ENCODE measurements at places on chromosomes 13 and 19.

DNA sequence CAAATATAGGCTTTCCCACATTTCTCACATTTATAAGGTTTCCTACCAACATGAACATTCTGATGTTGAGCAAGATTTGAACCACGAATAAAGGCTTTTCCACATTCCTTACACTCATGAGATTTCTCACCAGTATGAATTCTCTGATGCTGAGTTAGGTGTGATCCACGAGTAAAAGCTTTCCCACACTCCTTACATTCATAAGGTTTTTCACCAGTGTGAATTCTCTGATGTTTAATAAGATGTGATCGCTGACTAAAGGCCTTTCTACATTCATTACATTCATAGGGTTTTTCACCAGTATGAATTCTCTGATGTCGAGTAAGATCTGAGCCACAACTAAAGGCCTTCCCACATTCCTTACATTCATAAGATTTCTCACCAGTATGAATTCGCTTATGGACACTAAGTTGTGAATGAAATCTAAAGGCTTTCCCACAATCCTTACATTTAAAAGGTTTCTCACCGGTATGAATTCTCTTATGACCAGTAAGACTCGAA, 19.0 kb downstream of the ZNF790 start:
- H3K4me1 ChIP-seq, result no peaks in the 10 kb centered on the region
- H3K4me3 ChIP-seq, result no peak overlapping the region
- H3K36me3 ChIP-seq, result peaks cover 19% of the 10 kb centered on the region
- no peak overlapping the region for H3K27ac ChIP-seq
- H3K27me3 ChIP-seq, result no peaks in the 10 kb centered on the region
- DNase-seq, result no peak

DNA sequence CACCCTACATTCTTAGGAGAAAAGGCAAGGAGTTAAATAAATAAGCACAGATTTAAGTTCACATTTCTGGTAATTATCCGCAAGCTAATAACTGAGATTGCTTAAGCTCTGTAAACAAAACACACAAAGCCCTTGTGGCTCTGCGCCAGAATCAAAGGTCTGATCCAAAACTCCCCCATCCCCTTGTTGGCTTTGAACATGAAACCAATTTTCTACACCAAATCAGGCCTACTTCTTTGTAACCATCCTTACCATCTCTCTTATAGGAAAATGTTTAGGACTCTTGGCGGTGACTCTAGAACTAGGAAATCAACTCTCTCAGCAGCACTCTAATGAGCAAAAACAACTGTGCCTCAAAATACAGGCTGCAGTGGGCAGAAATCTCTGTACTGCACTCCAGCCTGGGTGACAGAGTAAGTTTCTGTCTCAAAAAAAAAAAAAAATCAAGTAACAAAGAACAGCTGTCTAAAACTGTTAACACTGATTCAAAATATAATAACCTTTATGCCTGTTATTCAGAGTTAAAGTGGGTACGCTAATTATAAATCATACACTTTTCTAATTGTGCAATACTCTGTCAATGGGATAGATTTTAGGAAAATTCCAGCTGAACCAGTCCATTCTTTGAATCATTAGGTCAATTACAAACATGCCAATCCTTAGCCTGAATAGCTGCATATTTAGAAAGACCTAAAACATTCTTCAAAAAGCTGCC, 25.8 kb downstream of the ABCC4 start:
- H3K36me3 ChIP-seq, result peaks cover 6% of the 10 kb centered on the region
- H3K27ac ChIP-seq, result no peak overlapping the region
- no peaks in the 10 kb centered on the region for H3K27me3 ChIP-seq

DNA sequence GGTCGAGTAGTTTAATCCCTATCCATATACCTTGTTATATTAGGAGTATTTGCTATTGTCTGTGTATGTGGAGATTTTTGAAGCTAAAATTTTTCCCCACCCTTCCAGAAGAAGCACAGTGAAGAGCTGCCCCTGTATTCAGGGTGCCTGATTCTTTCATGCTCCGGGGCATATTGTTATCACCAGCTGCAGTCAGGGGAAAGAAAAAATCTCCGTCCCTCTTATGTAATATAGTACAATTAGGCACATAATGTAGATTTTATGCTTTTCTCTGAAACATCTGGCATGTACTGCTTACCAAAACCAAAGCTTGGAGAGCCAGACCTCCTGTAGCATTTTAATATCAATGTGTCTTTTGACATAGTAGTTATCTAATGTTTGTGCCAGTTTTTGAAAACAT, 214.9 kb upstream of the EDNRB start:
- H3K27ac ChIP-seq, result no peak overlapping the region
- H3K4me1 ChIP-seq, result peaks cover 5% of the 10 kb centered on the region
- no peaks in the 10 kb centered on the region for H3K36me3 ChIP-seq

GRCh38 chr19:49887037-49887664, 9.5 kb downstream of the IL4I1 start:
- H3K27ac ChIP-seq, result peak overlapping the region; percentile 99
- no peaks in the 10 kb centered on the region for H3K27me3 ChIP-seq
- no peaks in the 10 kb centered on the region for H3K36me3 ChIP-seq
- H3K4me1 ChIP-seq, result no peaks in the 10 kb centered on the region
- no peak overlapping the region for H3K4me3 ChIP-seq

GRCh38 chr19:5635427-5635826, 12.5 kb downstream of the SAFB start:
- no peak for DNase-seq
- no peak overlapping the region for H3K27ac ChIP-seq
- peaks cover 45% of the 10 kb centered on the region for H3K36me3 ChIP-seq
- H3K4me3 ChIP-seq, result no peak overlapping the region
- peaks cover 57% of the 10 kb centered on the region for H3K4me1 ChIP-seq
- no peaks in the 10 kb centered on the region for H3K27me3 ChIP-seq

DNA sequence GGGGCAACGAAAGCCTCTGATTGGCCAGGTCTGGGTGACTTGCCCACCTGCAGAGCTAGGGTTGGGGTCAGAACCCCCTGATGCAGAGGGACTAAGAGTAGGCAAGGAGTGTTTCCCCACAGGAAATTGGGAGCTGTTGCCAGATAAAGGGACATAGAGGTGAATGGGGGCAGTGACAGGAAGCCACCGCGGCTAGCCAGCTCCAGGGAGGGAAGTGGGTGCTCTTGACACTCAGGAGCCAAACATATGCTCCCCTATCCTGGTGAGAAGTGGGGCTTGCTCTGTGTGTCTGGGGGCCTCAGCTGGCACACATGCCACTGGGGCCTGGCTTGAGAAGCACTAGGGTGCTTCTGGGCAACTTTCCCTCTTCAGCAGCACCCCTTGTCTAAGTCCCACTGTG, 26.0 kb downstream of the WDR88 start:
- H3K4me1 ChIP-seq, result peaks cover 30% of the 10 kb centered on the region
- peak overlapping the region; percentile 60 for H3K4me3 ChIP-seq
- H3K27ac ChIP-seq, result peak overlapping the region; percentile 87
- peaks cover 3% of the 10 kb centered on the region for H3K36me3 ChIP-seq
- no peaks in the 10 kb centered on the region for H3K27me3 ChIP-seq
- no peak for DNase-seq

GRCh38 chr13:79626924-79627323, 146.0 kb downstream of the NDFIP2 start:
- H3K36me3 ChIP-seq, result no peaks in the 10 kb centered on the region
- peaks cover 13% of the 10 kb centered on the region for H3K27me3 ChIP-seq
- DNase-seq, result no peak
- H3K27ac ChIP-seq, result no peak overlapping the region

GRCh38 chr19:34767951-34768350, 5.1 kb downstream of the ZNF599 start:
- no peaks in the 10 kb centered on the region for H3K27me3 ChIP-seq
- DNase-seq, result no peak
- peaks cover 11% of the 10 kb centered on the region for H3K4me1 ChIP-seq

DNA sequence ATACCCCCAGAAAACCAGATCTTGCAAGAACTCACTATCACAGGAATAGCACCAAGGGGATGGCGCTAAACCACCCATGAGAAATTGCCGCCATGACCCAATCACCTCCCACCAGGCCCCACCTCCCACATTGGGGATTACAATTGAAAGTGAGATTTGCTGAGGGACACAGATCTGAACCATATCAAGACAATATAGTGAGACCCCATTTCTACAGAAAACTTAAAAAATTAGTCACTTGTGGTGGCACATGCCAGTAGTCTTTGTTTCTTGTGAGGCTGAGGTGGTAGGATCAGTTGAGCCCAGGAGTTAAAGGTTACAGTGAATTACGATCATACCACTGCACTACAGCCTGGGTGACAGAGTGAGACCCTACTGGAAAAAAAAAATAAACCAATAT, 9.7 kb downstream of the DNAJC15 start:
- no peaks in the 10 kb centered on the region for H3K36me3 ChIP-seq
- no peak overlapping the region for H3K27ac ChIP-seq
- peaks cover 31% of the 10 kb centered on the region for H3K4me1 ChIP-seq
- no peak for DNase-seq
- no peak overlapping the region for H3K4me3 ChIP-seq

GRCh38 chr19:35986111-35986510, 8.9 kb upstream of the SDHAF1 start:
- H3K27me3 ChIP-seq, result peaks cover 63% of the 10 kb centered on the region
- H3K4me1 ChIP-seq, result peaks cover 5% of the 10 kb centered on the region
- no peak overlapping the region for H3K27ac ChIP-seq
- H3K4me3 ChIP-seq, result no peak overlapping the region
- H3K36me3 ChIP-seq, result no peaks in the 10 kb centered on the region
- DNase-seq, result no peak

All from effector memory CD8-positive, alpha-beta T cell (primary cell).